Left ventricle myocardium inferior (tissue), 1 donor: ENCODE measurements at places on chromosomes 6 and 20.

DNA sequence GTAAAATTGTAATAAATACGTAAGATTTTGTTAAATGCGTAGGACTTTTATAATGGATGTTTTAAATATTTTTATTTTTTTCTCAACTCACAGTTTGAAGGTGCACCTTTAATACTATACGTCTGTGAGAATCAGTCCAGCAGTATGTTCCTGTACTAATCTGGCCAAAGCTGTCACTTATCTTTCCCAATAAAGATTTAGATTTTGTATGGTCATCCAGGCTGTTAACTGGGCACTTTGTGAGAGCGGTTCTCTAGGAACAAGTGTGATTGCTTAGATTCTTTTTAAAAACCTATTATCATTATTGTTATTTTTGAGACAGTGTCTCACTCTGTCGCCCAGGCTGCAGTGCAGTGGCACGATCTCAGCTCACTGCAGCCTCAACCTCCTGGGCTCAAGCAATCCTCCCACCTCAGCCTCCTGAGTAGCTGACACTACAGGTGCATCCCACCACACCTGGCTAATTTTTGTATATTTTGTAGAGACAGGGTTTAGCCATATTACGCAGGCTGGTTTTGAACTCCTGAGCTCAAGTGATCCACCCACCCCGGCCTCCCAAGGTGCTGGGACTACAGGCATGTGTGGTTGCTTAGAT lies 1.7 kb downstream of the DCBLD1 start:
- DNase-seq = no peak

- no peak for DNase-seq
Measured at GRCh38 chr6:143732536-143732935, 54.8 kb downstream of the PHACTR2 start.

DNA sequence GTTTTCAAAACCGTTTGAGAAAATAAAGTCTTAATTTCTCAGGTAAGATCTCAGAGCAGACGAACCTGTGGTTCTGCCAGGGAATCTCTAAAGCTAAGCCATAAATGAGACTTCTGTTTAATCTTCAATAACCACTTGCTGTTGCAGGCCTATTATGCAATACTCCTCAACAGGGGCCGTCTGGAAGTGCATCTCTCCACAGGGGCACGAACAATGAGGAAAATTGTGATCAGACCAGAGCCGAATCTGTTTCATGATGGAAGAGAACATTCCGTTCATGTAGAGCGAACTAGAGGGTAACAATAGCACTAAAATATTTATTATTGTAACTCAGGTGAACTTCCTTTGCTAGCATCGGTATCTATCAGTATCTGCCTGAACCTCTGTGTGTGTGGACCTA lies 223.7 kb downstream of the ARHGAP18 start:
- no peak for DNase-seq

- no peak for DNase-seq
Measured at GRCh38 chr6:133899556-133899955, 10.6 kb downstream of the TCF21 start.

DNA sequence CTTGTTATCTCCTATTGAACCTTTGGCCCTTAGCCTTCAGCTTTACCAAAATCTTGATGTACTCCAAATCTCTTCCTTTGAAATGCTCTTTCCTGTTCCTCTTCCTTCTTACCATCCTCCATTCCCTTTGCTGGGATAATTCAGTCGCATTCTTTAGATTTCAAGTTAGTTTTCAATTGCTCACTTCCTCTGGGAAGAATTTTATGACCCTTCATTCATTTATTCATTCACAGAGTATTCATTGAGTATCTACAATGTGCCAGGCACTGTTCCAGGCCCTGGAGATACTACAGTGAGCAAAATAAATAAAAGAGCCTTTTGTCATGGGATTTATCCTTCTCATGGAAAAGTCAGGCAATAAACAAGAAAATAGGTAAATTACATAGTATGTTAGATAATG lies 548.2 kb upstream of the FLRT3 start:
- no peak for DNase-seq

GRCh38 chr20:62062661-62063314 lies 2.9 kb downstream of the TAF4 start:
- no peak for DNase-seq

DNA sequence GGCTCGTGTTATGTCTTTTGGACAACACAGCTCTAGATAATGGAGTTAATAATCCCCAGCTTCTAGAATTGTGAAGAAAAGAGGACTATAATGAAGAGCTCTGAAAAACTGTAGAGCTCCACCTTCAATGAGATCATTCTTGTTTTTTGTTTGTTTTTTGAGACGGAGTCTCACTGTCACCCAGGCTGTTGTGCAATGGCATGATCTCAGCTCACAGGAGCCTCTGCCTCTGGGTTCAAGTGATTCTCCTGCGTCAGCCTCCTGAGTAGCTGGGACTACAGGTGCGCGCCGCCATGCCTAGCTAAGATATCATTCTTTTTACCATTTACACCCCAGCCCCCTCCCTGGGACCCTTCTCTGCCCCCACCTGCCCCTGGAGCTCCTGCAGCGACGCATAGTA lies 36.6 kb downstream of the ERGIC3 start:
- no peak for DNase-seq

- no peak for DNase-seq
Measured at GRCh38 chr6:37258405-37259105, 611 bp upstream of the TMEM217 start.

- DNase-seq = no peak
Measured at GRCh38 chr6:71499667-71500066, 211.1 kb downstream of the OGFRL1 start.

DNA sequence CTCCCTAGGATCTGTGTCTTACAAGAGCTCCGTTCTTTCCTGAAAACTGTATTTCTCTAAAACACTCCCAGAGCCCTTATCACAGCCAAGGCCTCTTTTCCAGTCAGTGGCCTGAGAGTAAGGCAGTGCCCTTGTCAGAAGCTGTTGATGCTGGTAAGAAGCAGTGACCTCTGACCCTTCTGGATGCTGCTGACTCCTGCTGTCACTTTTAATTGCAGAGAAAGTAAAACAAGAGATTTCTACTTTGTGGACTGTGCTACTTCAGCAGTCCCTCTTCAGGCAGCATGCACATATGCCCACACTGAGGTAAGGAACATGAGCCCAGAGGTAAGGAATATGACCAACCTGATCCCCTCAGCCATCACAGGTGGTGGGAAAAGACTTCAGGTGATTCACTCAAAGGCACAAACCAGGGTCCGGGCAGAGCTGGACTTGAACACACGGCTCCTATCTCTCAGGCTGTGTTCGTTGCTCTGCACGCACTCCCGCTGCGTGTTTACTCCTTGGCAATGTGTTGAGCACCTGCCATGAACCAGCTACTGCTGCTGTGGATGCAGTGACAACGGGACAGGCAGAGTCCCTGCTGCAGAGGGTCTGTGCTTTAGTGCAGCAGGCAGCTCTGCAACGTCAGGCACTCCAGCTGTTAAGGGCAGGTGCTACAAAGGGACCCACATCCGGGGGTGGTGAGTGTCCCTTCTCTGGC lies 201.9 kb upstream of the CST7 start:
- DNase-seq = no peak

DNA sequence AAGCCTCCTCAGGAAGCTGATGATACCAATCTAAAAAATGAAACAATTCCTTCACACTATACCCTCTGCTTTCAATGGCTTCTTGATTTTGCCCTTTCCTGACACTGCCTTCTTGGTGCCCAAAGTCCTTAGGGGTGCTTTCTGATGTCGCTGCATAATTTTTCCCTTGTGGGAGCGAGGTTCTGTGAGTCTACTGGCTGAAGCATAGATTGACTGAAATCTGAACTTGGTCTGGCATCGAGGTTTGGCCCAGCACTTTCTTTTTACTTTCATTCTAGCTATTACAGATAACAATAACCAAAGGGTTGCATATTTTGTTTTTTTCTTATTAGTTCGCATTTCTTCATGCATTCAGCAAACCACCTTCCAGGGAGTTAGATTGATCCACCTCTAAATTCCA lies 65.8 kb downstream of the E2F3 start:
- DNase-seq = no peak

DNA sequence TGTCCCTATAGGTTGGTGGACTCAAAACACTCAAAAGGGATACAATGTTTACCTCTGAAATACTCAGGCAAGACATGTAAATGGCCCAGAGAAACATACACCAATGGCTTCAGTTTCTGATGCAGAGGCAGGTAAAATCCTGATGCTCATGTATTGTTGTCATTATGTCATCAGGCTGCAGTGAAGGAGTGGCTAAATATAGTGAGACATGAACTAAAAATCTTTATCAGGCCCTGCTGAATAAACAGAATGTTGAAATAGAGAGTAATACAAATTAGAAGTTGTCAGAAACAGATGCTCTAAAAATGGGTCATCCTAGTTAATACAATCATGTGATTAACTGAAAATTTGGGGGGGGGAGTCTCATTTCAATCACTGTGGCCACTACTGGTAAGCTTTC lies 20.4 kb downstream of the PTPRK start:
- no peak for DNase-seq

GRCh38 chr6:112481211-112481610 lies 134.1 kb downstream of the RFPL4B start:
- DNase-seq = no peak

GRCh38 chr20:9241721-9242427 lies 173.0 kb downstream of the PLCB4 start:
- DNase-seq = no peak

DNA sequence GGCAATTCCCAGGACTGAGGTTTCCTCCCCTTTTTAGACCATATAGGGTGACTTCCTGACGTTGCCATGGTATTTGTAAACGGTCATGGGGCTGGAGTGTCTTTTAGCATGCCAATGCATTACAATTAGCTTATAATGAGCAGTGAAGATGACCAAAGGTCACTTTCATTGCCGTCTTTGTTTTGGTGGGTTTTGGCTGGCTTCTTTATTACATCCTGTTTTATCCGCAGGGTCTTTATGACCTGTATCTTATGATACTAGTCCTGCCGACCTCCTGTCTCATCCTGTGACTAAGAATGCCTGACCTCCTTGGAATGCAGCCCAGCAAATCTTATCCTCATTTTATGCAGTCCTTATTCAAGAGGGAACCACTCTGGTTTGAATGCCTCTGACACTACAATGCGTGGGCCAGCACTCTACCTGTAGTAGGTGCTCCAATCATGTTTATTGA lies 190.1 kb downstream of the KCNQ5 start:
- no peak for DNase-seq

- DNase-seq = no peak
Measured at GRCh38 chr6:32982702-32983492, 14.5 kb downstream of the BRD2 start.

- no peak for DNase-seq
Measured at GRCh38 chr6:118902726-118903125, 8.8 kb downstream of the ASF1A start.

DNA sequence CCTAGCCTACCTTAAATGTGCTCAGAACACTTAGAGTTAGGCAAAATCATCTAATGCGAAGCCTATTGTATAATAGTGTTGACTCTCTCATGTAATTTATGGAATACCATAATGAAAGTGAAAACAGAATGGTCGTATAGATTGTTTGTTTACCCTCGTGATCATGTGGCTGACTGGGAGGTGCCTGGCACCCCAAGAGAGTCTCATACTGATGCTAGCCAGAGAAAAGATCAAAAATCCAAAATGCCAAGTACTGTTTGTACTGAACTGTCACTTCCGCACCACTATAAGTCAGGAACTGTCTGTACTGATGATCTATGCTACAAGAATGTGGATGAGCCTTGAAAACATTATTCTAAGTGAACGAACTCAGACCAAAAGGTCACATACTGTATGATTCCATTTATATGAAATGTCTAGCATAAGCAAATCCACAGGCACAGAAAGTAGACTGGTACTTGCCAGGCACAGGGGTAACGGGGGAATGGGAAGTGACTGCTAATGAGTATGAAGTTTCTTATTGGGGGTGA lies 22.4 kb downstream of the ZMYND8 start:
- DNase-seq = no peak

DNA sequence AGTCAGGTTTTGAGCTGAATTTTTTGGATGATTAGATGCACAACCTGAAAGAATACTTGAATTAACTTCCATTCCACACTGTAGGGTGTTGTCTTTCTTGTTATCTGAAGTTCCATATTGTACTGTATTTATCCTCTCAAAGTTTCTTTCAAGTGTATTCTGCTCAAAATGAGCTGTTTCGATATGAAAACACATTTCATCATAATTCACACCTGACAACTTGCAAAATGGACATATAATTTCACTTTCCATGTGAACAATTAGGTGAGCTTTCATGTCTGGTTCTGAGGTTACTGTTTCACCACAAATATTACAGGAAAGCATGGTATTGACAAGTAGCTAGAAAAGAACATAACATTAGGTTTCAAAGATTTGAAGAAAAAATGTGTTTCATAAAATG lies 1.7 kb downstream of the ZUP1 start:
- DNase-seq = no peak

- DNase-seq = no peak
Measured at GRCh38 chr6:40962241-40962640, 76.8 kb downstream of the UNC5CL start.

GRCh38 chr6:98648211-98648914 lies 186.0 kb upstream of the POU3F2 start:
- no peak for DNase-seq

- DNase-seq = no peak
Measured at GRCh38 chr6:139923964-139924475, 549.6 kb upstream of the CITED2 start.

GRCh38 chr6:152360034-152360433 lies 277.1 kb downstream of the SYNE1 start:
- DNase-seq = no peak

GRCh38 chr20:60138256-60139220 lies 180.3 kb downstream of the CDH26 start:
- DNase-seq = peak; percentile 59

DNA sequence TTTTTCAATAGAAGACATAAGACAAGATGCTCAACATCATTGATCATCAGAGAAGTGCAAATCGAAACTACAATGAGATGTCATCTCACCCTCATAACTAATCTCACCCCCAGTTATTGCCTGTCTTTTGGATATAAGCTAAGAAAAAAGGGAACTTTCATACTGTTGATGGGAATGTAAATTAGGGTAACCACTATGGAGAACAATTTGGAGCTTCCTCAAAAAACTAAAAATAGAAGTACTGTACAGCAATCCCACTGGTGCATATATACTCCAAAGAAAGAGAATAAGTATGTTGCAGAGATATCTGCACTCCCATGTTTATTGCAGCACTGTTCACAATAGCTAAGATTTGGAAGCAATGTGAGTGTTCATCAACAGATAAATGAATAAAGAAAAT lies 26.4 kb upstream of the PHF3 start:
- DNase-seq = no peak

GRCh38 chr6:33419580-33420490 lies at the start of gene SYNGAP1:
Gene SYNGAP1 (plus strand): TSS chr6:33420065. CDS start chr6:33420265, 200 bp downstream.
- peak; percentile 74 for DNase-seq
